Tibial nerve (tissue), 4 donors: ENCODE measurements at places on chromosomes 6 and 20. TPM values are rescaled to one million over a fixed set of nuclear protein-coding genes. Genes with fewer than 3 reads are reported as not detected.

DNA sequence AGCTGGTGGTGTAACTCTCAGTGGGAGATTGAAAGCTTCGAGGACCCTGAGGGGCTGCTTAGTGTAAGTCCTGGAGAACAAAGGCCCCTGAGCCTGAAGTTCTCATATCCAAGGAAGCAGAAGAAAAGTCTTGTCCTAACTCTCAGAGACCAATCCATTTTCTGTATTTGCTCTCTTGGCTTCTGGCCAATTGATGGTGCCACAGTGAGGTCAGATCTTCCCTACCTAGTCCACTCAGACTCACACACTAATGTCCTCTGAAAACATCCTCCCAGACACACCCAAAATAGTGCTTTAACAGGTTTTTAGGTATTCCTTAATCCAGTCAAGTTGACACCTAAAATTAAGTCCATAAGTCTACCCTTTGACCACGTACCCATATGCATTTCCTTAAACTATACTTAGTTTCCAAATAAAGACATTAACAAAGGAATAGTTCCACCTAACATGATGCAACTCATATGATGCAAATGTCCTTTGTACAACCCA is 29.4 kb downstream of the ZNF292 start:
- H3K4me3 ChIP-seq: no peak overlapping the region
- no peaks in the 10 kb centered on the region for H3K27me3 ChIP-seq
- H3K4me1 ChIP-seq: peaks cover 13% of the 10 kb centered on the region
- DNase-seq: no peak

- H3K4me3 ChIP-seq: no peak overlapping the region
- no peaks in the 10 kb centered on the region for H3K27me3 ChIP-seq
- no peak for DNase-seq
- H3K4me1 ChIP-seq: no peaks in the 10 kb centered on the region
- H3K27ac ChIP-seq: no peak overlapping the region
- no peaks in the 10 kb centered on the region for H3K36me3 ChIP-seq
These were observed 108.2 kb downstream of the PLG start for GRCh38 chr6:160810238-160810637.

GRCh38 chr6:140459209-140459608 is 1084.8 kb upstream of the CITED2 start:
- H3K36me3 ChIP-seq: no peaks in the 10 kb centered on the region
- H3K27me3 ChIP-seq: no peaks in the 10 kb centered on the region
- DNase-seq: no peak
- H3K27ac ChIP-seq: no peak overlapping the region
- H3K4me1 ChIP-seq: peaks cover 25% of the 10 kb centered on the region

GRCh38 chr20:1702328-1702727 is 44.7 kb upstream of the SIRPG start:
- DNase-seq: no peak
- no peak overlapping the region for H3K4me3 ChIP-seq
- H3K4me1 ChIP-seq: no peaks in the 10 kb centered on the region
- no peaks in the 10 kb centered on the region for H3K27me3 ChIP-seq
- H3K36me3 ChIP-seq: no peaks in the 10 kb centered on the region
- H3K27ac ChIP-seq: no peak overlapping the region

- H3K27me3 ChIP-seq: no peaks in the 10 kb centered on the region
- DNase-seq: no peak
- peaks cover 4% of the 10 kb centered on the region for H3K36me3 ChIP-seq
These were observed 10.7 kb downstream of the CLDN20 start for GRCh38 chr6:155274533-155274932.

DNA sequence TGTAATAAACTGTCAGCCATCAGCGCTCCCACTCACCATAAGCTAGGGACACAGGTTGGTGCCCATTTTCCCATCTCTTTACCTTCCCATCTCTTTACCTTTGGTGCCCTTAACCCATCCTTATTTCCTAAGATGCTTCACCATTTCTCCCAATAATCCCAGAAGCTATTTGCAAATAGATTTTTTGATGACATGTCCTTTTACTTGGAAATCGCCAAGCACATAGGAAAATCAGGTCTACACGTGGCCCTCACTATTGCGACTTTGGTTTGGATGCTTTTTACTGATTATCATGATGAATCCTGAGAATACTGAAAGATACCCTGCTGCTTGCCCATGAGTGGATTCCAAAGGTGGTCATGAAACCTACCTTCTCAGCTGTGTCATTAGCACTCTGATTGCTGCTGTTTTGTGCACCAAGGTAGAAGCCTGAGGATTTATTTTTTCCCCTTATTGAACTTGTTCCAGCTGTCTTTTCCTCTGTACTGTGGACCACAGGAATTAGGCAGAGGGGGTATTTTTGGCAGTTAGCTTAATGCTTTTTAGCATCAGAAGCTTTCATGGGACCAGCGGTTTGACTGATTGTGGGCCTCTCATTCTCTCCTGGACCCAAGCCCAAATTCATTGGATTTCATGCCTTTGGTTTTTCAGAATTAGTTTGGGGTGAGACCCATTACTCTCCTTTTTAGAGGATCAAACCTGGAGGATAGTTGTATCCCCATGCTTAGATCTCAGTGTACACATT is 229.6 kb upstream of the RIN2 start:
- no peaks in the 10 kb centered on the region for H3K36me3 ChIP-seq
- no peak for DNase-seq

DNA sequence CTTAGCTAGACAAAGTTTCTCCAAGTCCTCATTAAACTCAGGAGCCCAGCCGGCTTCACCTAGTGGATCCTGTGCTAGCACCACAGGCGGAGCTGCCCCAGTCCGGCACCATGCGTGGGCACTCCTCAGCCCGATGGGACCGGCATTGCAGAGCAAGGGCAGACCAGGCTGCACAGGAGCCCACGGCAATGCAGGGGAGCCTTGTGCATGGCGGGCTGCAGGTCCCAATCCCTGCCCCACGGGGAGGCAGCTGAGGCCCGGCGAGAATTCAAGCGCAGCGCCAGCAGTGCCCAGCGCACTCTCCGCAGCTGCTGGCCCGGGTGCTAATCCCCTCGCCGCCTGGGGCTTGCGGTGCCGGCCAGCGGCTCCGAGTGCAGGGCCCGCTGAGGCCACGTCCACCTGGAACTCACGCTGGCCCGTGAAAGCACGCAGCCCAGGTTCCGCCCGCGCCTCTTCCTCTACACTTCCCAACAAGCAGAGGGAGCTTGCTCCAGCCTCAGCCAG is 292.3 kb upstream of the EYS start:
- no peak overlapping the region for H3K4me3 ChIP-seq
- DNase-seq: no peak
- H3K4me1 ChIP-seq: no peaks in the 10 kb centered on the region
- no peaks in the 10 kb centered on the region for H3K36me3 ChIP-seq

DNA sequence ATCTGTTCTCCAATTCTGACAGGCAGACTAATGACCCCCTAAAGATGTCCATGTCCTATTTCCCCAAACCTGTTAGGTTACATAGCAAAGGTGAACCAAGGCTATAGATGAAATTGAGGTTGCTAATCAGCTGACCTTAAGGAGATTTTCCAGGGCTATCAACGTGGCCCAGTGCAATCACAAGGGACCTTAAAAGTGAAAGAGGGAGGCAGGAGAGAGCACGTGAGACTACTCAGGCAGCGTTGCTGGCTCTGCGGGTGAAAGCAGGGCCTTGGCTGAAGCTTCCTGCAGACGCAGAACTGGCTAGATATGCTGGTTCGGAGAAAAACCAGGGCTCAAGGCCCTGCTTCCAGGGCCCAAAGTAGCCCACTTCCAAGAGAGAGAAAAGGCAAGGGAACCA is 78.7 kb downstream of the NCOA7 start:
- no peaks in the 10 kb centered on the region for H3K36me3 ChIP-seq
- H3K4me1 ChIP-seq: peaks cover 22% of the 10 kb centered on the region
- H3K27me3 ChIP-seq: no peaks in the 10 kb centered on the region
- DNase-seq: no peak

- no peaks in the 10 kb centered on the region for H3K4me1 ChIP-seq
- no peaks in the 10 kb centered on the region for H3K27me3 ChIP-seq
- H3K36me3 ChIP-seq: no peaks in the 10 kb centered on the region
- no peak overlapping the region for H3K4me3 ChIP-seq
- H3K27ac ChIP-seq: no peak overlapping the region
These were observed 261.4 kb downstream of the LRFN2 start for GRCh38 chr6:40325791-40326190.

DNA sequence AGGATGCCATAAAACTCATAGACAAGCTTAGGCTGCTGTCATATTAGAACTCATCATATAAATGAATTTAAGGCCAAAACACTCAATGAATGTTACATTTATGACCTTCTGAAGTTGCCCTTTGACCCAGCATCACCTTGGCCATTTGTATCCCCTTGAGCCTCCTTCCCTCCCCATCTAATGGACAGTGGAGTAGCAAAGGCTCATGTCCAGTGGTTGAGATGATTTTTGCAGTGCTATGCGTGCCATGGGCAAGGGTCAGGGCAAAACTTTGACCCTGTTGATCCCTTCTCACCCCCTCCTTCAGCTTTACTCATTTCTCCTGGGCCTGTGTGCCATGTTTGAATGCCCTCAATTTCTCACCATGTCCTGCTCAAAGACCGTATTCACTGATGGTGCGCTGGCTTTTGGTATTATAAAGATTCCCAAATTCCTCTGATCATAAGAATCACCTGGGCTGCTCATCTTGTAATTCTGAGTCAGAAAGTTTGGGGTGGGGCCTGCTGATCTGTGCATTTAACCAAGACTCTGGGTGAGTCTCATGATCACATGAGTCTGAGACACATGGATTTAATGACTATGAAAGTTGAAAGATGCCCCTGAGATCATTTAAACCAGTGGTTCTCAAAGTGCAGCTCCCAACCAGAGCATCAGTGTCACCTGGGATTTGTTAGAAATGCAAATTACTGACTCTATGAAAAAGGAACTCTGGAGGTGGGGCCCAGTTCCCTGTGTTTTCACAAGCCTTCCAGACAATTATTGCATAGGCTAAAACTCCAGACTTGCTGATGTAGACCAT is 57.5 kb upstream of the IL20RA start:
- DNase-seq: no peak
- no peaks in the 10 kb centered on the region for H3K4me1 ChIP-seq
- no peaks in the 10 kb centered on the region for H3K27me3 ChIP-seq

DNA sequence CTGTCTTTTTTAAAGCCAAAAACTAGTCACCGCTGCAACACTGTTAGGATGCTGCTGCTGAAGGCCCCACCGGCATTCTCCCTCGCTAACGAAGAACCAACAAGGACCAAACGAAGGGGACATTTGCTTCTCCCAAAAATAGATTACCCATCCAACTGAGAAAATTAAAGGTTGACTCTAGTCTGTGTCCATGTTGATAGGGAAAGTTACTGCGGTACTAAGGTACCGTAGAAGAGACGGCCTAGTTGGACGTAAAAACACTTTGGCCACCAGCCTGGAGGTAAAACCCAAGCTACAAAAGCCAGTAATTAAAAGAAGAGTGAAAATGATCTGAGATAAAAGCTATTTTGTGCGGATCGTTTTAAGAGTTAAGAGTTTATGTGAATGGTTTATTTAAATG is 11.8 kb upstream of the FOXF2 start:
- no peak overlapping the region for H3K4me3 ChIP-seq
- no peak overlapping the region for H3K27ac ChIP-seq
- DNase-seq: no peak
- H3K4me1 ChIP-seq: peaks cover 50% of the 10 kb centered on the region
- peaks cover 86% of the 10 kb centered on the region for H3K27me3 ChIP-seq

DNA sequence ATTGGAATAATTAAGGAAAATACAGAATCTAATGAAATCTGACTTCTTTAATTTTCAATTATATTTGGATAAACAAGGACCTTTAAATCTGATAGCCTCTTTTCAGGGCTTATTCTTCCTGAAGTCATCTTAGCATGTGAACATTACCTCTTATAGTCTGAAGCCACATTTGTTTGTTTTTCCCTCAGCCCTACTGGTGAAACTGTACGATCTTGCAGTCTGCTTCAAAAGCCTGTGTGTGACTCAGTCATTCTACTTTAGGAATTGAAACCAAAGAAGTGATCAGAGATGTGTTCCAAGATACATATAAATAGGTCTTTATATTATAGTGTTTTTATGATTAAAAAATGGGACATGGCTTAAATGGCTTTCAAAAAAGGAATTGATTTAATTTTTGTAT is 67.5 kb downstream of the MACROD2 start:
- no peak for DNase-seq
- H3K27ac ChIP-seq: no peak overlapping the region
- H3K27me3 ChIP-seq: no peaks in the 10 kb centered on the region
- no peak overlapping the region for H3K4me3 ChIP-seq
- no peaks in the 10 kb centered on the region for H3K36me3 ChIP-seq
- H3K4me1 ChIP-seq: no peaks in the 10 kb centered on the region

DNA sequence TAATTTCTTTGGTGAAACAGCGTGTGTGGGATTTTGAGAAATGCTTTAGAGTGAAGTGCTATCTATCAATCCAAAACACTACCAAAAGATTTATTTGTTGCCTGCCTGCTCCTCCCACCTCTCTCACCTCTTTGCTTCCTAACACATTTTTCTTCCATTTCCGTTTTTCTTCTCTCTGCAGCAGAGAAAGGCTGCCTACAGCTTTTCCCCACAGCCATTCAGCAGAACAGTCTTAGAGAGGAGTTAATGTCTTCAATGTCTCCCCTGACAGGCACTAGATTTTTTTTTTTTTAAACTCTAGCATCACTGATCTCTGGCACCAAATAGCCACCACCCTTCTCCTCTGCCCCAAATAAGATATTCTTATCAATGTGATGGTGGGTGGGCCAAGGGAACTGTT is 327.8 kb upstream of the MAN1A1 start:
- peaks cover 2% of the 10 kb centered on the region for H3K36me3 ChIP-seq
- no peak overlapping the region for H3K4me3 ChIP-seq

DNA sequence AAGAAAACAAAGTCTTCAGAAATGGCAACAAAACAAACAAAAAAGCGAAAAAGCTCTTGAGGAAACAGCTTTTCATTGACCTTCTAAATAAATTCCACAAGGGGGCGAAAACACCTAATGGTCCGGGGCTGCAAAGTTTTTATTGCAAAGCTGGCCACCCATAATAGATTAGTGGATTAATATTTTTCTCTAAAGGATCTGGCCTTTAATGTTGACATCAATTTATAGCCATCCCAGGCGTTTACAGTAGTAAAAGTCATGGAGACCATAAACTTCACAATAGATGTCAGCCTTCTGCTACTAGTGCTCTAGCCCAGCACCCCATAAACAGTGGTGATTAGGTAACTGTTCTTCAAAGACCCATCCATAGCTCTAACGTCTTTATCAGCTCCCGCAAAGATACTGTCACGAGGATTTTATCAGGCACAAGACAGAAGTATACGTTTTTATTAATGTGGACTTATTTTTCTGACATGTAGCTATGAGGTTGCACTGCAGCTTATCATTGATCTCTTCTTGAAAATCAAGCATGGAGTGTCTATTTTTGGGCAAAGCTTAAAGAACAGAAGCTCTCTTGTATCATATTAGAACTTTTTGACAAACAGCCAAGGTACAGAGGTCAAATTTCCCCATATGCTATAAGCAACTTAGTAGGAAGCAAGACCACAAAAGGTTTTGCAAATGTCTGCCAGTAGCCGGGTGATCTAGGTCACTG is 4.7 kb downstream of the CITED2 start:
- H3K27ac ChIP-seq: peak overlapping the region; percentile 99
- DNase-seq: no peak
- no peaks in the 10 kb centered on the region for H3K4me1 ChIP-seq
- H3K36me3 ChIP-seq: peaks cover 29% of the 10 kb centered on the region

GRCh38 chr20:36093025-36093803 is 61.3 kb upstream of the EPB41L1 start:
- no peaks in the 10 kb centered on the region for H3K4me1 ChIP-seq
- peak overlapping the region; percentile 77 for H3K27ac ChIP-seq
- H3K36me3 ChIP-seq: no peaks in the 10 kb centered on the region
- peak overlapping the region; percentile 62 for H3K4me3 ChIP-seq

The CFB gene
- total RNA-seq: 18.9 TPM

The SLC17A2 gene
- not detected for total RNA-seq

The KIFC1 gene
- 2.5 TPM for total RNA-seq

The CCDC170 gene
- total RNA-seq: 1.3 TPM

The SLC32A1 gene
- not detected for total RNA-seq

The FRS3 gene
- total RNA-seq: 10.3 TPM
